Vein endothelial cell (primary cell): ENCODE measurements at places on chromosomes 16 and 17. TPM values are rescaled to one million over a fixed set of nuclear protein-coding genes. Genes with fewer than 3 reads are reported as not detected.

Gene PMFBP1
- total RNA-seq = not detected in 2 replicates

Gene PRAC2
- total RNA-seq = not detected in 2 replicates

Gene RILP
- total RNA-seq = 8.3 and 10.1 TPM in 2 replicates

Gene VTN
- 0.10 TPM in 1 of 2 replicates, not detected in the other for total RNA-seq

Gene KRTAP4-5
- total RNA-seq = not detected in 2 replicates

Gene FZD2
- 0.38 and 0.65 TPM in 2 replicates for total RNA-seq

Gene KCNJ18
- total RNA-seq = not detected in 2 replicates

Gene CCL4L2
- total RNA-seq = not detected in 2 replicates

Gene SOST
- not detected in 2 replicates for total RNA-seq

Gene CDR2L
- 26.1 and 27.1 TPM in 2 replicates for total RNA-seq

Gene EFNB3
- 1.1 and 1.6 TPM in 2 replicates for total RNA-seq

Gene HSF4
- total RNA-seq = 1.3 and 1.6 TPM in 2 replicates

Gene HOXB1
- not detected in 2 replicates for total RNA-seq

Gene OXLD1
- 24.5 and 29.7 TPM in 2 replicates for total RNA-seq

Gene GNGT2
- 2.8 and 4.6 TPM in 2 replicates for total RNA-seq

Gene SCPEP1
- 22.4 and 24.5 TPM in 2 replicates for total RNA-seq

Gene AOC2
- total RNA-seq = 0.65 and 1.9 TPM in 2 replicates

Gene CTRB2
- total RNA-seq = not detected in 2 replicates

Gene MFAP4
- total RNA-seq = 0.33 TPM in 1 of 2 replicates, not detected in the other

Gene CIITA
- total RNA-seq = 0.10 TPM in 1 of 2 replicates, not detected in the other

Gene ASPHD1
- 0.33 and 0.48 TPM in 2 replicates for total RNA-seq

Gene SCN4A
- total RNA-seq = not detected in 2 replicates

Gene DUXB
- not detected in 2 replicates for total RNA-seq

Gene SMIM5
- total RNA-seq = under 0.01 and 0.10 TPM in 2 replicates

Gene PLD2
- total RNA-seq = 35.3 and 38.9 TPM in 2 replicates
